Endothelial cell of umbilical vein (primary cell): ENCODE measurements at places on chromosomes 7 and 10. TPM values are rescaled to one million over a fixed set of nuclear protein-coding genes. Genes with fewer than 3 reads are reported as not detected.

Gene TCAF2
- total RNA-seq, result 7.1 and 8.4 TPM in 2 replicates

Gene HYAL4
- not detected in 2 replicates for total RNA-seq

GRCh38 chr7:43559171-43559945, 23.6 kb upstream of the STK17A start:
- no peak overlapping the region for H3K4me3 ChIP-seq
- H3K27me3 ChIP-seq, result peaks cover 33% of the 10 kb centered on the region
- no peaks in the 10 kb centered on the region for H3K4me1 ChIP-seq
- no peak overlapping the region for H3K27ac ChIP-seq
- H3K36me3 ChIP-seq, result no peaks in the 10 kb centered on the region
- DNase-seq, result no peak

DNA sequence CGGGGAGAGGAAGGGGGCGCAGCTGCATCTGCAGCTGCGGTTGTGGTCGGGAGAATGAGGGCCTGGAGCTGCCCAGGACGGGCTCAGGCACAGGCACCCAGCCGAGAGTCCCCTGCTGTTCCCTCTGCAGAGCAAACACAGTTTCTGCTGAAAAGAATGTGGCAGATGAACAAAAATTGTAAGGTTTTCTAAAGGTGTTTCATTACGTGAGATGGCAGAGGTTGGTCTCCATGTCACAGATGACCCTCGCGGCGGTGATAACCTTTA, 456.2 kb downstream of the DNAJB6 start:
- H3K36me3 ChIP-seq, result no peaks in the 10 kb centered on the region
- H3K27ac ChIP-seq, result no peak overlapping the region
- H3K4me1 ChIP-seq, result no peaks in the 10 kb centered on the region
- H3K4me3 ChIP-seq, result no peak overlapping the region

DNA sequence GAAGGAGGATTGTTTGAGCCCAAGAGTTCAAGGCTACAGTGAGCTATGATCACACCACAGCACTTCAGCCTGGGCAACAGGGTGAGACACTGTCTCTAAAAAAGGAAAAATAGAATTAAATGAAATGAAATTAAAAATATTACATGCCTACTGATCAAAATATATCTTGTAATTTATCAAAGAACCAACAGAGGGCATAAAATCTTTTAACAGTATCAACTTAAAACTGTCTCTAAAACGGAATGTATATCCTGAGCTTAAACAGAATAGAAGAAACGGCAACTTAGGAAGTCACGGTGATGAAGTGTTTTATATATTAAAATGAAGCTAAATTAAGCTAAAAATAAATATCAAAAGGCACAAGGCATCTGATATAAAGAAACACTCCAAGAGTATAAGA, 78.8 kb downstream of the MTPAP start:
- peak; percentile 29 for DNase-seq
- H3K4me1 ChIP-seq, result no peaks in the 10 kb centered on the region
- H3K27me3 ChIP-seq, result peaks cover 15% of the 10 kb centered on the region
- no peak overlapping the region for H3K27ac ChIP-seq
- H3K4me3 ChIP-seq, result no peak overlapping the region

Gene OR13A1
- total RNA-seq, result not detected in 2 replicates

DNA sequence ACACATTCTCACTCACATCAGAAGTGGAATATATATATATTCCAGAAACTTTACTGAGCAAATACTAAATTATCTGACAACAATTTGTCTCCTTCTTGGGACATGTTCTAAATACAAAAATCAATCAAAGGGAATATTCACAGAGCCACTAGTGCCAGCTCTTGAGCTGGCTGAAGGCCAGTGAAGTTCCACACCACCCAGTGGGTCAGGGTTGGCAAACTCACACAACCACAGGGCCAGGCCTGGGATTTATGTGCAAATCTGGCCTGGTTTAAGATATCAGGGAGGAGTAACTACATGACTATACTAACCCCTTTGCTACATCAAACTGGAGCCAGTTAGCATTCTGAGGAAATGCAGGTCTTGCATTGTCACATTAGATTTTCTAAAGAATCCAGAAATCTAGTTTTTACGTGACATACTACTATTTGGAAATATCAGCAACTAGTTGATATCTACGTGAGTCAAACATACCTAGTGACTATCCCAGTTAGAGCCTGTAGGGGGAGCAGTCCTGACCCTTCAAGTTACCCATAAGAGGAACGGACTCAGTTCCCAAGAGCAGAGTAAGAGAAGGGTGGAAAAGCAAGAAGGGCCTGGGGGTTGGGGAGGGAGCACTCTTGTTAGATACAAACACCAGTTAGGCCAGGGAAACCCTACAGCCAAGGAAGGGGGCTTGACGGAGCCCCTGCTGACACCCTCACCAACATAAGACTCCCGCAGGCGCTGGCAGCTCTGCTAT, 600.4 kb downstream of the KCNMA1 start:
- H3K36me3 ChIP-seq, result no peaks in the 10 kb centered on the region
- H3K27ac ChIP-seq, result no peak overlapping the region
- H3K27me3 ChIP-seq, result no peaks in the 10 kb centered on the region

Gene CPA2
- not detected in 2 replicates for total RNA-seq

DNA sequence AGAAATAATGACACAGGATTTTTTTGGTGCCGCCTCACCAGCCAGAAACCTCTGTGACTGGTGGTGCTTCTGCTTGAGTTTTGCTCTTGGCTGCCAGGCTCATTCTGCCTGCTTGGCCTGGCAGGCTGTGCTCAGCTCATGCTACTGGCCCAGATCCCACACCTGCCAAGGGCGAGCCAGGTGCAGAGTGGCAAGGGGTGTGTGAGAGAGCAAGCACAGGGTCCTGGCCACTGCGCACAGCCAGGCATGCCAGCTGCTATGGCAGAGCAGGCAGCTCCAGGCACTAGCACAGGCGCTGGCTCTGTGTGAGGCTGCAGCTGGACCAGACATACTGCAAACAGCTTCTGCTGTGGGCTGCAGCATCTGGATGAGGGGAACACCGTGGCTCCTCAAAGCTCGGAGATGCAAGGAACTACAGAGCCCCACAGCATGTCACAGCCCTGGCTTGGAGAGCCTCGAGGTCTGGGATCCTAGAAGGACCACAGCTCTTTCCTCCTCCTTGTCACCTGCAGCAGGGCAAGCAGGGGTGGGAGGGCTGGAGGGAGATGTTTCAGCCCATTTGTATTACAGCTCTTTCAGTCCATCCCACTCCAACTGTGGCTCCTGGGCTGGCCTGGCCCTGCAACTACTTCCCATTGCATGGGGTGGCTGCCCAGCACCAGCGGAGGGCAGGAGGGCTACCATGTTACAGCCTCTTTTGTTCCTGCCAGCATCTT, 313.4 kb upstream of the SEMA3C start:
- no peak for DNase-seq
- H3K27ac ChIP-seq, result no peak overlapping the region
- H3K4me3 ChIP-seq, result no peak overlapping the region
- no peaks in the 10 kb centered on the region for H3K36me3 ChIP-seq

DNA sequence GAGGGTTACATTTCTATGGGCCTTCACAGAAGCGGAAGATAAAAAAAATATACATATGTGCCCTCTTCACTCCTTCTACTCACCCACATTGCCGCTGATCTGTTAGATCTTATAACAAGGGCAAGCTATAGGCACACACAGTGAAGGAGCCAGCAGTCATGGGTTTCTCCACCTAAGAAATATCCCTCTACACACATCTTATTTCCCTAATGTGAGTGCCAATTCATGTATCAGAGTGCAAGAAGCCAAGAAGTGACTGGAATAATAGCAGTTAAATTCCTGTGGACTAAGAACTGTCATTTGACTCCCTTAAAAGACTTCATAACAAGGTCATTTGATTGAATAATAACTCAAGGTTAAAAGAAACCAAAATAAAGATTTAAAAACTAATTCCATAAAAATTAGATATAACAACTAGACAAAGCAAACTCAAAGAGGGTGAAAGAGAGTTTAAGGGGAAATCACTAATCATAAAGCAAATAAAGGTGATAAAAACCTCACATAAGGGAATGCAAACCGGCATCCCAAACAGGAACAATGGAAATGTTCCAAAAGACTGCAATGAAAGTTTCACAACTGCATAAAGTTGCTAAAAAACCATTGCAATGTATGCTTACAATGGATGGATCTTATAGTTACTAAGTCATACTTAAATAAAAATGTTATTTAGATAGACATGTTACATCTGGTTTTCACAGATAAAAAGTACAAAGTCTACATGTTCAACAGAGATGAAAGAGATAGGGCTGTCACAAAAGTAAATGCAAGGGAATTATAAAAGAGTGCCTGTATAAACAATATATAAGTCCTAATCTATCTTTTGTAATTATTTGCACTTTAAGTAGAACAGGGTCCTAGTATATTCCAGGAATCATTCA, 42.8 kb downstream of the ARHGAP21 start:
- peak overlapping the region; percentile 8 for H3K4me3 ChIP-seq
- peaks cover 18% of the 10 kb centered on the region for H3K4me1 ChIP-seq

GRCh38 chr10:103431902-103432301, 20.3 kb downstream of the CALHM2 start:
- H3K27me3 ChIP-seq, result no peaks in the 10 kb centered on the region
- no peak for DNase-seq
- H3K36me3 ChIP-seq, result peaks cover 29% of the 10 kb centered on the region
- H3K4me3 ChIP-seq, result no peak overlapping the region
- H3K4me1 ChIP-seq, result peaks cover 9% of the 10 kb centered on the region

GRCh38 chr10:83603708-83604107, 535.6 kb upstream of the GHITM start:
- no peak overlapping the region for H3K27ac ChIP-seq
- H3K4me1 ChIP-seq, result peaks cover 40% of the 10 kb centered on the region
- DNase-seq, result peak; percentile 53
- no peak overlapping the region for H3K4me3 ChIP-seq

DNA sequence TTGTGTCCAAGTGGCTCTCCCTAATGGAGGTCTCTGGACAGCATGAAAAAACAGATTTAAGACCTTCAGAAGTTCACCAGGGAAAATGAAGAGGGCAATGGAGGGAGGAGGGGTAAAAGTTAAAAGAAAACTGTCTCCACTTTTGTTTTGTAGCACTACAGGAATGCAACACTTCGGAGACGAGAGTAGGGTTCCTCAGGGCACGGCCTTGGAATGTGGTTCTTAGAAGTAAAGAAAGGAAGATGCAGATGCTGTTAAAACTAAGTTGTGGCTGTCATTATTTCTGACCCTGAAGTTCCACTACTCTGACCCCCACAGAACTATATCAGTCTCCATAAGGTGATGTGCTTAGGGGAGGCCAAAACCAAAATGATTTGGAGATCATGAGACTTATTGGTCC, 335.1 kb downstream of the XPNPEP1 start:
- DNase-seq, result no peak
- H3K36me3 ChIP-seq, result no peaks in the 10 kb centered on the region
- no peak overlapping the region for H3K27ac ChIP-seq
- no peak overlapping the region for H3K4me3 ChIP-seq
- H3K27me3 ChIP-seq, result no peaks in the 10 kb centered on the region
- H3K4me1 ChIP-seq, result no peaks in the 10 kb centered on the region

DNA sequence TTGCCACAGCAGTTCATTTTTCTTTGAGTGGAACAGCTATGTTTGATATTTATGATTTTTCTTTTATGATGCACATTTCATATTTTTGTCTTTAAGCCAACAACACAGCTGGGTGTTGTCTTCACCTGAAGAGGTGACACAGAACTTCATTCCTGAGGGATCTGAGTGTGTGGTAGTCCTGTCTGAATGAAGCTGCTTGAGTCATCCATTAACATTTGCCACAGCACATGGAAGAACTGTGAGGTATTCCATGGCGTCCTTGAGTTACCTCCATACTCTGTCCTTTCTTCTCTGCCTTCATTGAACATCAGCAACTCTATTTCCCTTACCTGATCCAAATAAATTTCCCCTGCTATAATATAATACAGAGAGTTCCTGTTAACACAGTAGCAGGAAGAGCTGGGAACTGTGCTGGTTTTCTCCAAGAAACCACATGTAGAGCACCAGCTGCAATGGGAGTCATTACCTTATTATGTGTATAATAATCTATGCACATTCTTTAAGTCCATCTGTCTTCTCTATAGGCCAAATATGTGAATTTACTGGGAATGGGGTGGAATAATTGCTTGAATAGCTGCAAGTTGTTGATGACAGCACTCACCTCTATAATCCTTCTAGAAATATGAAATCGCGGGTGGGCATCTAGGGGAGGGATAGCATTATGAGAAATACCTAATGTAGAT, 72.4 kb upstream of the TAC1 start:
- no peak overlapping the region for H3K4me3 ChIP-seq
- H3K4me1 ChIP-seq, result no peaks in the 10 kb centered on the region
- DNase-seq, result no peak
- no peaks in the 10 kb centered on the region for H3K36me3 ChIP-seq

DNA sequence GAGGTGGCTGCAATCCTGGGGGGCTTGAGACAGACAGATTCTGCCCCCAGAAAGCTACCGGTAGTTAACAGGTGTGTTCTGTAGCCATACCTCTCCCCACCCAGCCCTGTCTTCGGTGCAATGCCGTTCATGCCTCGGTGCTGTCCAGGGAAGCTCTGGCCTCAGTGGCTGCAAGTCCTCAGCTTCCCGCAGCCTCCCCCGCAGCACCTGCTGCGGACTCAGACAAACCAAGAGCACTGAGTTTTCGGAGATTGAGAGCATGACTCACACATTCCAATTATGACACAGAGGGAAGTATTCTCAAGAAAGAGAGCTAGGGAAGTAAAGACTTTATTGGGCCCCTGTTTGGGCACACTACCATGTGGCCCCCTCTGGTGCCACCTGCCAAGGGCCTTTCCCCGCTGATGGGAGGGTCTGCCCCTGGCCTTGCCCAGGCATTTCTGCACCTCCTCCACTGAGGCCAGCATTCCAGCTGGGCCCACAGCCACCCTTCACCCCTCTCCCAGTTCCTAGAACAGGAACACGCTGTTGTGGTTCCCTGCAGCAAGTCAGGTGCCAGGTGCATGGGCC, 30.2 kb upstream of the EZH2 start:
- H3K4me3 ChIP-seq, result no peak overlapping the region

Gene FAM25A
- total RNA-seq, result not detected in 2 replicates

DNA sequence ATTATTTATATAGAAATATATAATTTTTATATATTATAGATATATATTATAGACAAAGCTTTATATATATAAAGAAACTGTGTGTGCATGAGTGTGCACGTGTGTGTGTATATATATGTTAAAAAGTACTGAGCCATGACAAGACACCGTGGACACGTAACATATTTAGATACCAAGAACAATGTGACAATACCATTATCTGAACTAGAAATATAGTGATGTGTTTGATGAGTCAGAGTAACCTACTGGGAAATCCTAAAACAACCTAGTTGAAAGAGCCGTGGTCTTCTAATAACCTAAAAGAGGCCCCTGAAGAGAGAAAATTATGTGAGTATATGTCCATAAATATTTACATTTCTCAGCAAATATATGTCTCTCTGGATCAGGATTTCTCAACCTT, 50.7 kb upstream of the ITGB8 start:
- H3K4me1 ChIP-seq, result no peaks in the 10 kb centered on the region
- no peaks in the 10 kb centered on the region for H3K27me3 ChIP-seq

- H3K36me3 ChIP-seq, result no peaks in the 10 kb centered on the region
- no peak overlapping the region for H3K27ac ChIP-seq
- no peaks in the 10 kb centered on the region for H3K4me1 ChIP-seq
- H3K27me3 ChIP-seq, result no peaks in the 10 kb centered on the region
- H3K4me3 ChIP-seq, result no peak overlapping the region
These were observed 21.4 kb upstream of the SLIT1 start for GRCh38 chr10:97207131-97207530.
